Testis (tissue), 5 donors: ENCODE measurements at places on chromosomes 1 and 21. TPM values are rescaled to one million over a fixed set of nuclear protein-coding genes. Genes with fewer than 3 reads are reported as not detected.

DNA sequence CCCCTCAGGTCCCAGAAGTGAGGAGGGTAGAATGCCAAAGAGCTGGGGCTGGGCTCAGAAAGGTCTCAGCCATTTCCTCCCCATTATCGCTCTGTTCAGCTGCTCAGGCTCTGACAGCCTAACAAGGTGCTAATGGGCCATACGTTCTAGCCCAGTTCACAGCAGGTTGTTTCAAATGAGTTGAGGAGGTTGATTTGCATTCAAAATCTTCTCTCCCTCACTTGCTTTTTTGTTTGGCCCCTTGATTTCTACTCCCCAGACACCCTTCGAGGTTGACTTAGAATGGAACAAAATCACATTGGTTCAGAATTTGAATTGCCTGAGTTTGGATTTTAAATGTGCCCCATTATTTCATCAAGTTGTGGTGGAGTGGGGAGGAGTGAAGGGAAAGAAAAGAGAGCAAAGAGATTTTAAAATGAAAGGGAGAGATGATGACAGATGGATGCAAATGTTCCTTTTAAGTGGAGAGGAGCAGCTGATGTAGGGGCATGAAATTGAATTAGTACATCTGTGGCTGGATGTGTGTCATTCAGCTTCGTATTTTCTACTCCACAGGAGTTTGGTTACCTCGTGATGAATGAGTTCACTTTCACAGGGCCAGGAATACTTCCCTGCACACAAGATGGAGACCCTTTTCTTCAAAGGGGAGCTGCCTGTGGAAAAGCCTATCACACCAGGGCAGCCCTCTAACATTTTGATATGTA lies 425.8 kb upstream of the CAMK1G start:
- no peak for DNase-seq

- no peak for DNase-seq
Observed at GRCh38 chr1:101522486-101522885, 285.7 kb downstream of the S1PR1 start.

- DNase-seq, result no peak
Observed at GRCh38 chr1:14956579-14957195, 196.9 kb upstream of the TMEM51 start.

Gene MYOCOS
- total RNA-seq, result 0.55 TPM

Gene FCER1A
- total RNA-seq, result 4.3 TPM

GRCh38 chr1:153626904-153627714 lies at the start of gene S100A13:
TSS of gene S100A13 (minus strand) at chr1:153627505. CDS start at chr1:153626472, 1,033 bp downstream.
- DNase-seq, result peak; percentile 84

- no peak for DNase-seq
Observed at GRCh38 chr21:39392981-39393380, 44.1 kb upstream of the HMGN1 start.

GRCh38 chr1:165424454-165425216 lies 20.3 kb downstream of the RXRG start:
- peak; percentile 16 for DNase-seq

- no peak for DNase-seq
Observed at GRCh38 chr1:42531043-42531442, 68.0 kb downstream of the CCDC30 start.

DNA sequence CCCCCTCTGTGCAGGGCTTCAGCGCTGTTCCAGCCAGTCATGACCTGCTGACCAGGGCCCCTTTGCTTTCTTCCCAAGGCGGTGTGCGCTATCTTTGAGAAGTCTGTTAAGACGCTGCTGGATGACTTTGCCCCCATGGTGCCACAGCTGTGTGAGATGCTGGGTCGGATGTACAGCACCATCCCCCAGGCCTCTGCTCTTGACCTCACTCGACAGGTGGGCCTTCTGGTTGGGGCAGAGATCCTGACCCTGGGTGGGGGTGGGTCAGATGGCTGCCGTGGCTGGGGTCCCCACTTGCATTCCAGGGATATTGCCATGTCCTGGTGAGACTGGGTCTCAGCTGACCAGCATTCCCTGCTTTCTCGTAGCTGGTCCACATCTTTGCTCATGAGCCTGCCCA lies 9.0 kb upstream of the DPH2 start:
- DNase-seq, result no peak

GRCh38 chr1:219959540-219960203 lies 31.3 kb upstream of the SLC30A10 start:
- no peak for DNase-seq

GRCh38 chr21:38916214-38916964 lies 110.7 kb downstream of the ETS2 start:
- DNase-seq, result no peak

GRCh38 chr1:224377676-224378006 lies 21.0 kb downstream of the CNIH4 start:
- no peak for DNase-seq

Gene CLDN8
- not detected for total RNA-seq

Gene UBE2U
- total RNA-seq, result 31.6 TPM

DNA sequence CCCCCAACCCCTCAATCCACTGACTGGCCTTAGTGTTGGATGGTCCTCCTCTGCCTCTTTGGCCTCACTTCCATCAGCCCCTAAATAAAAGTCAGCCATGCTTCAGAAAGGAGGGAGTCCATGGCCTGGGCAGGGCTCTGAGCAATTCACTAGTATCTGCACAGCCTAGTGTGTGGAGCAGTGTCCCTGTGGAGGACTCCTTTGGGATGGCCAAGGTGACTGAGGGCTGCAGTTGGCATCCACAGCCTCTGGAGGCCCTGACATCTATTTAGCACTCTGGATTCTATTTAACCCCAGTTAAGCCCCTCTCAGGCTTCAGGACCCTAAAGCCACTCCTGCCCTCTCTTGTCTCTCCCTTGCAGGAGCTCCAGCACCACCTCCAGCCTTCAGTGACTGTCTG lies 3.6 kb downstream of the THEM5 start:
- no peak for DNase-seq

DNA sequence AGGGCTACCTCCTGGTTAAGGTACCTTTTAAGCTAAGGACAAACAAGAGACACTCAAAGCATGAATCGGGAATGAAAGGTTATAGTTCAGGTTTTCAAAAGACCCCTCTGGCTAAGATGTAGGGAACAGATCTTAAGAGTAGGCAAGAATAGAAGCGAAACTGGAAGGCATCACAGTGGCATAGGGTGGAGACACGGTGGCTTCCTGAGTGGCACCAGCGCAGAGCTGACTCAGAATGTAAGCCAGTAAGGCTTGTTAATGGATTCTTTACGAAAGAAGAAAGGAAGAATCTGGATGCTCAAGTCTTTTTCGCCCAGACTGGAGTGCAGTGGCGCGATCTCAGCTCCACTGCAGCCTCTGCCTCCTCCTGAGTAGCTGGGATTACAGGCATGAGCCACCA lies 21.2 kb downstream of the PADI6 start:
- DNase-seq, result no peak

Gene HSD11B1
- 17.6 TPM for total RNA-seq

Gene RGS18
- total RNA-seq, result 1.7 TPM

DNA sequence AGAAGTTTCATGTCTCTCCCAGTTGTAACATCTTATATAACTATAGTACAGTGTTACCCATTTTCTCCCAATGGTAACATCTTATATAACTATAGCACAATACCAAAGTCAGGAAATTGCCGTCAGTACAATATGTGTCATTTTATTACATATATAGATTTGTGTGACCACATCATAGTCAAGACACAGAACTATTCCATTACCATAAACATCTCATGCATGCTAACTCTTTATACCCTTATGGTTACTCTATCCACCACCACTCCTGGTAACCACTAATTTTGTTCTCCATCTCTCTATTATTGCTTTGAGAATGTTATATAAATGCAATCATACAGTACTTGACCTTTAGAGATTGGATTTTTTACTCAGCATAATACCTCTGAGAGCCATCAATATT lies 120.7 kb downstream of the BACH1 start:
- no peak for DNase-seq

Gene SPRR2E
- not detected for total RNA-seq

Gene PIP5K1A
- total RNA-seq, result 168 TPM

Gene AIRE
- 0.55 TPM for total RNA-seq

Gene FCGR3A
- total RNA-seq, result 2.0 TPM

DNA sequence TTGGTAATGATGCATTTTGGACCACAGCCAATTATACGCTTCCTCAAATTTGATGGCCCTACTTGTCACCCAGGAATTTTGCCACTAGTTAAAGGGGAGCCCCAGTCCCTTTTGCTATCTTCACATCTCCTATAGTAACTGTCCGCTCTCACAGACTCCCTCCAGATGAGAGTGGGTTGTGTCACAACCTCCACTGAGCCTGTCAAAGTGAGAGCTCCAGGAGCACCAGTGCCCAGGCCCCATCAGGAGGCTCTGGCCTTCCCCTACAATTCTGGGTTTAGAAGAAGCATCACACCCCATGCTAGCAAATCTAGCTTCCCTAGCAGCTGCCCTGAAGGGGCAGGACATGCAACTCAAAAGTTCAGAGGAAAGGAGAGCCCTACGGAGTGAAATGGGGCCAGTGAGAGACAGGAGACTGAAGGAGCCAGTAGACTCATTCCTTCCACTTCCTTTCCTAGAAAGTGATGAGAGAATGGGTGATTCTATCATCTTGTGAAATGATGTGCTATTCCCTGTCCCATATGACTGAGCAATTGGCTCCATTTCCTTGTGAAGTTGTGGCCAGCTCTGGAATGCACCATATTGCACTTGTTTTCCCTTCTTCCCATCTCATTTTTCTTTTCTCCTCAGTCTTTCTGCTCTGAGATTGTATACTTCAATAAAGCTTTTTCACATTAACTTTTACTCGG lies 541.3 kb downstream of the DPYD start:
- no peak for DNase-seq

Gene TLR5
- 13.8 TPM for total RNA-seq

GRCh38 chr1:3068564-3069431 lies at the start of gene PRDM16:
TSS of gene PRDM16 (plus strand) at chr1:3069203. CDS start at chr1:3069260, 57 bp downstream.
- peak; percentile 57 for DNase-seq

GRCh38 chr1:228860911-228861831 lies 125.9 kb downstream of the RHOU start:
- peak; percentile 11 for DNase-seq

- DNase-seq, result no peak
Observed at GRCh38 chr1:212609701-212610574, 1.4 kb downstream of the ATF3 start.

Gene ZMYND12
- 31.3 TPM for total RNA-seq

GRCh38 chr1:231214918-231215680 lies 25.9 kb upstream of the GNPAT start:
- no peak for DNase-seq

- no peak for DNase-seq
Observed at GRCh38 chr1:233446935-233447334, 119.4 kb downstream of the MAP3K21 start.

Gene NUP133
- 60.9 TPM for total RNA-seq

Gene PNRC2
- total RNA-seq, result 68.1 TPM
